ENCODE measurements at places on chromosomes 2 and 18.

GRCh38 chr2:173898178-173898668 lies 67.0 kb downstream of the SP3 start:
- DNase-seq: peak; percentile 39

GRCh38 chr2:126986631-126987187 lies 88.0 kb downstream of the TEX51 start:
- DNase-seq: peak; percentile 53

- no peak for DNase-seq
These were observed 591.2 kb downstream of the RNF144A start for GRCh38 chr2:7508296-7508943.

DNA sequence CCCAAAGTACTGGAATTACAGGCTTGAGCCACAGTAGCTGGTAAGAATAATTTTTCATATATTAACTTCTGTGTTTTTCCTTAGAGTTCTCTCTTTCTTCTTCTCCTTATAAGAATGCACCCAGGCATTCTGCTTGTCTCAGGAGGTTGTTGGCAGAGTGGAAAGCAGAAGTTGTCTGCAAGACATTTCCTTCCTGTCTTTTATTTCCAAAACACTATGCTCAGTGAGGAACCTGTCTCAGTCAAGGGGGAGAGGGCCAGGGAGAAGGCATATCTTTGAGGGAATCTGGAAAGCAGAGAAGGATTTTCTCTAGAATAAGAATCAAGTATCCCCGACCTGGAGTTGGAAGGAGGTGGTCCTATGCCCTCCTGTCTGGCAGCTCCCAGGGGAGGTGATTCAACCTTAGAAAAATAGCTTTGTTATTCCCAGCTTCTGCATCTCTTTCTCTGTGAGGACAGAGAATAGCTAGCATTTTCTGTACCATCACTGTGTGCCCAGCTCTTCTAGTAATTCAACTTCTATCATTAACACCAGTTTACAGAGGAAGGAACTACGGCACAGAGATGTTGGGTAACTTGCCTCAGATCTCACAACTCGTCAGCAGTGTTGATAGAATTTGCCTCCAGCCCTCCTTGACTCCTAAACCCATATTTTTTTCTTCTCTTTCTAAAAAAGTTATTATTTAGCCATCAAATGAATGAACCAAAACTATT lies 3.8 kb upstream of the LPIN2 start:
- DNase-seq: peak; percentile 61

- no peak for DNase-seq
These were observed 7.1 kb upstream of the TGIF1 start for GRCh38 chr18:3442919-3443318.

DNA sequence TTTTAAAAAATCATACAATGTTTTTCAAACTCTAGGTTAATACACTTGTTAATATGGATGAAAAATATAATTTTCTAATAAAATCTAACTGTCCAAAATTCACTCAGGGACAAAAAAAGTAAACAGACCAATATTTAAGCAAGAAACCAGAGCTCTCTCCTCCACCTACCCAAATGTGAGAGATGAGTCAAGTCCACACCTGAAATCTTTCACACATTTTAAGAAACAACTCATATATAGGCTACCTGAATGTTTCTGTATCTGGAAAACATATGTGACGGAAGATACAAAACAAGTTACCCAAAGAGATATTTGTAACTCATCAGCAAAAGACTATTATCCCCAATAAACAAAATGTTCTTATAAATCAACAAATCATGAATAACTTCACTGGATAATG lies 20.2 kb downstream of the ZNF516 start:
- DNase-seq: no peak

DNA sequence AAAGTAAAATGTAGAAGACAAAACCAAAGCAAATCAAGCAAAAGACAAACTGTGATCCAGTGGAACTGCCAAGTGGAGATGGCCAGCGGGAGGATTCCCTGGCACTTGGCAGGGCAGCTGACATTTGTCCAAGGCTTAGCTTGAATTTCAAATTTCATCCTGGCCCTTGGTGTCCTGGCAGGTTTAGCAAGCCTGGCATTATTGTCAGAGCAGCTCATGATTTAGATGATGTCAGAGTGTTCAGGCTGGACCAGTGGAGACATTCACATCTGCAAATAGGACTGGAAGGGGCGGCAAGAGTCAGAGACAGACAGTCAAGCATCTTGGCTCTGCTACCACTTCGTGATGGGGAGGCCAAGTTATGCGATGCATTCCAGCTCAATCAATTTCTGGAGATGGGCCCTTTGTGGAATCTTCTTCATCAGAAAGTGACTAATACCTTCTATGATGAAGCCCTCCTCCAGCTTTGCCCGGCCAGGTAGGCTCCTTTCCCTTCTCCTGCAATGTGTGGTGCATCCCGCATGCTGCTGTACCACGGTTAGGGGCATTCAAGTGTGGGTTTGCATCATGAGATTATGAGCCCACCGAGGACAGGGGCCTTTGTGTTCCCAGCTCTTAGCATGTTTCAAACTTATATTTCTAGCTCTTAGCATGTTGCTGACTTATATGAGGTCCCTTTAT lies 199.7 kb downstream of the ANKRD30B start:
- no peak for DNase-seq

Data from Ammon's horn (tissue), 1 donor.